Heart left ventricle (tissue), 16 donors: ENCODE measurements at places on chromosomes 16 and 17.

GRCh38 chr16:76194616-76195015, 82.6 kb upstream of the CNTNAP4 start:
- no peak overlapping the region for H3K4me3 ChIP-seq
- no peaks in the 10 kb centered on the region for H3K27me3 ChIP-seq
- no peaks in the 10 kb centered on the region for H3K4me1 ChIP-seq
- no peak overlapping the region for H3K27ac ChIP-seq
- no peaks in the 10 kb centered on the region for H3K36me3 ChIP-seq

DNA sequence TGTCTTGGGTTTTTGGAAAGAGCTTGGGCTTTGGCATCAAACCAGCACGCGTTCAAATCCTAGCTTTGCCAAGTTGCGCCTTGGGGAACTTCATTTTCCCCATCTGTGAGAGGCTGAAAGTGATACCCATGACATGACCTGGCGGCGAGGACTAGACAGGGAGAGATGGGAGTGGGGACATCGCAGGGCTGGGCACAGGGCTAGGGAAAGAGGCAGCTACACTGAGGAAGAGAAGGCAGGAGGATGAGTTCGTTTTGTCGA, 202.9 kb downstream of the IRF8 start:
- H3K27ac ChIP-seq, result no peak overlapping the region
- H3K36me3 ChIP-seq, result no peaks in the 10 kb centered on the region
- H3K27me3 ChIP-seq, result peaks cover 10% of the 10 kb centered on the region
- no peaks in the 10 kb centered on the region for H3K4me1 ChIP-seq
- no peak for DNase-seq

DNA sequence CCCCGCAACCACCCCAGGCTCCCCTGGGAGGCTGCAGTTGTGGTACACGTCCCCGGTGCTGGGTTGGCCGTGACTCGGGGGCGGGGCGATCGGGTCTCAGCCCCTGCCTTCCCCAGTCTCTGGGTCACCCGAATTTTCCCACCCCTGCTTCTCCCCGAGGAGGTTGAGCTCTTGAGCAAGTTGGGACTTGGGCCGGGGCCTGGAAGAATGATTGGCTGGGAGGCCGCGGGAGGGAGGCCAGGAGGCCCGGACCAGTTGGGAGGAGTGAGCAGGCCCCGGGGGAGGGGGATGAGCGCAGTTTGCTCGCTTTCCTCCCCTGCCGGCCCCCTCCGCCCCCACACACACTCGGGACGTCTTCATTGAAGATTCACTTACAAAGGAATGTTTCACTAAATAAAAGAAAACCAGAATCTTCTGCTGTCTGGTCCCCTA, 4.5 kb upstream of the HEXIM1 start:
- H3K36me3 ChIP-seq, result no peaks in the 10 kb centered on the region
- H3K4me3 ChIP-seq, result peak overlapping the region; percentile 61
- H3K27ac ChIP-seq, result peak overlapping the region; percentile 93
- peaks cover 39% of the 10 kb centered on the region for H3K4me1 ChIP-seq
- H3K27me3 ChIP-seq, result no peaks in the 10 kb centered on the region

GRCh38 chr17:32445074-32445415, 735 bp downstream of the PSMD11 start:
- H3K27me3 ChIP-seq, result no peaks in the 10 kb centered on the region
- H3K36me3 ChIP-seq, result peaks cover 33% of the 10 kb centered on the region
- peak overlapping the region; percentile 93 for H3K27ac ChIP-seq
- H3K4me1 ChIP-seq, result peaks cover 24% of the 10 kb centered on the region
- H3K4me3 ChIP-seq, result peak overlapping the region; percentile 89
- peak; percentile 16 for DNase-seq

DNA sequence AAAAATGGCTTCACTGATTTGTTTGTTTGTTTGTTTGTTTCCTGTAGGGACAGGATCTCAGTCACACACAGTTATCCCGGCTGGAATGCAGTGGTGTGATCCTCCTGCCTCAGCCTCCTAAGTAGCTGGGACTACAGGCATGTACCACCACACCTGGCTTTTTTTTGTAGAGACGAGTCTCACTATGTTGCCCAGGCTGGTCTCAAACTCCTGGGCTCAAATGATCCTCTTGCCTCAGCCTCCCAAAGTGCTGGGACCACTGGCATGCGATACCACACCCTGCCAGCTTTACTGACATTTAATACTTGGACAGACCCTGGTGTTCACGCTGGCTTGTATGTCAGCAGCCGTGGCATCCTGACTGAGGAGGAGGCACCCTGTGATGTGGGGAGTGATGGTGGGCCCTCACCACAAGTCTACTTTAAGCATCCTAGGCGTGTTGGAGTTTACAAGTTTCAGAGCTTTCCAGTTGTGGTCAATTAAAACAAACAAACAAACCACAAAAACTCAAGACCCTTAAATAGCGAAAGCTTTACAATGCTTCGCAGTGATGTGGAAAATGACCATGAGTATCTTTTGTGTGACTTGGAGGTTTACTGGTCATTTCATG, 5.1 kb downstream of the ABCA3 start:
- no peaks in the 10 kb centered on the region for H3K27me3 ChIP-seq
- H3K4me1 ChIP-seq, result peaks cover 5% of the 10 kb centered on the region
- H3K4me3 ChIP-seq, result no peak overlapping the region
- no peaks in the 10 kb centered on the region for H3K36me3 ChIP-seq
- H3K27ac ChIP-seq, result no peak overlapping the region

GRCh38 chr17:7431231-7431630, 2.6 kb downstream of the SPEM3 start:
- H3K27me3 ChIP-seq, result peaks cover 3% of the 10 kb centered on the region
- no peak for DNase-seq
- H3K36me3 ChIP-seq, result no peaks in the 10 kb centered on the region
- peaks cover 2% of the 10 kb centered on the region for H3K4me1 ChIP-seq
- H3K27ac ChIP-seq, result no peak overlapping the region

- no peak overlapping the region for H3K4me3 ChIP-seq
- DNase-seq, result no peak
- H3K36me3 ChIP-seq, result no peaks in the 10 kb centered on the region
- no peaks in the 10 kb centered on the region for H3K4me1 ChIP-seq
- H3K27me3 ChIP-seq, result no peaks in the 10 kb centered on the region
- peak overlapping the region; percentile 87 for H3K27ac ChIP-seq
These were observed 79.4 kb downstream of the C16orf78 start for GRCh38 chr16:49453021-49453420.

DNA sequence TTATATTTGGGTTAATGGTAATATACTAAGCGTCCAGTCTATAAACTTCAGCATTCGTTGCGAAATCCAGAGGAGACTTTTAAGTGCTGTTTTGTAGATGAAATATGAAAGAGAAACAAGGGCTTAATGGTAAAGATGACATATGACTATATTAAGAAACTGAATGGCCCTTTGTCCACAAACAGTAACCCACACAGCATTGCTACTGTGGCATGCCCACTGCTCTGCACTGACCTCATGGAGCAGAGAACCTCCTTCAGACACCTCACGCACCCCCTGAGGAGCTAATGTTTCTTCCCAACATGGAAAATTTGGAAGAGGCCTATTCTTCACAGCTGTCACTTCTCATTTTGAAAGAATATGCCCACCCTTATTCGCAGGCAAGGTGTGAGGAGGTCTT, 26.7 kb downstream of the ASPA start:
- H3K4me1 ChIP-seq, result no peaks in the 10 kb centered on the region
- no peaks in the 10 kb centered on the region for H3K36me3 ChIP-seq
- no peak overlapping the region for H3K27ac ChIP-seq
- no peaks in the 10 kb centered on the region for H3K27me3 ChIP-seq

GRCh38 chr17:82884970-82885353, 45.1 kb upstream of the ZNF750 start:
- H3K27me3 ChIP-seq, result no peaks in the 10 kb centered on the region
- no peaks in the 10 kb centered on the region for H3K36me3 ChIP-seq
- H3K27ac ChIP-seq, result peak overlapping the region; percentile 46
- no peak overlapping the region for H3K4me3 ChIP-seq
- H3K4me1 ChIP-seq, result peaks cover 44% of the 10 kb centered on the region
- DNase-seq, result peak; percentile 60

- H3K36me3 ChIP-seq, result no peaks in the 10 kb centered on the region
- no peaks in the 10 kb centered on the region for H3K27me3 ChIP-seq
- no peak for DNase-seq
- no peak overlapping the region for H3K4me3 ChIP-seq
- H3K27ac ChIP-seq, result no peak overlapping the region
These were observed 6.1 kb upstream of the LIG3 start for GRCh38 chr17:34974179-34974578.

DNA sequence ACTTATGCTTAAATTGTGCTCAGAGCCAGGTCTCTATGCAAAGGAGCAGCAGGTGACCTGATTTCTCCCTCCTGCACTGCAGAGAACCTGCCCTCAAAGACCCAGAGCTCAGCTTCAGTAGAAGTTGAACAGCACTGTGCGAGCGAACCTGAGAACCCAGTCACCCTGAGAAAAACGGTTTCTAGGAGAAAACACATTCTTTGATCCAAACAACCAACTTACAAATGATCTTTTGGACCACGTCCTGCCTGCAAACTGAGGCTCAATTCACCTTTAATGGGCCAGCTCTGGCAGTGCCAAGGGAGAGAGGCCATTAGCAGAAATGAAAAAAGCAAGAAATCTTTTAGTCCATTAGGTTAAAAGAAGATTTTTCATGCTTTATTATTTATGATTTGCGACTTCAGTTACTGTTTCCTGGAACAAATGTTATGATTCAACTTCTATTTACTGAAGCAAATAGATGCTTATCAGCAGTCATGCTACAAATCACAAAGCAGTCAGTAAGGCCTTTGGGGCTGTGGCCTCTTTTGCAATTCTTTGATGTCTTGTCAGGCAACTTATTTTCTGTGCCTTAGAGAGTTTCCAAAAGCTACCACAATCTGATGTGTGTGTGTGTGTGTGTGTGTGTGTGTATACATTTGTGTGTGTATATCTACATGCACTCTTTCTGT, 65.7 kb upstream of the LRRC37A3 start:
- DNase-seq, result no peak
- no peak overlapping the region for H3K4me3 ChIP-seq
- no peaks in the 10 kb centered on the region for H3K36me3 ChIP-seq
- H3K27me3 ChIP-seq, result no peaks in the 10 kb centered on the region

- H3K27ac ChIP-seq, result no peak overlapping the region
- no peak for DNase-seq
- H3K4me1 ChIP-seq, result no peaks in the 10 kb centered on the region
- no peaks in the 10 kb centered on the region for H3K36me3 ChIP-seq
These were observed 203.6 kb upstream of the CACNG3 start for GRCh38 chr16:24052329-24053098.

DNA sequence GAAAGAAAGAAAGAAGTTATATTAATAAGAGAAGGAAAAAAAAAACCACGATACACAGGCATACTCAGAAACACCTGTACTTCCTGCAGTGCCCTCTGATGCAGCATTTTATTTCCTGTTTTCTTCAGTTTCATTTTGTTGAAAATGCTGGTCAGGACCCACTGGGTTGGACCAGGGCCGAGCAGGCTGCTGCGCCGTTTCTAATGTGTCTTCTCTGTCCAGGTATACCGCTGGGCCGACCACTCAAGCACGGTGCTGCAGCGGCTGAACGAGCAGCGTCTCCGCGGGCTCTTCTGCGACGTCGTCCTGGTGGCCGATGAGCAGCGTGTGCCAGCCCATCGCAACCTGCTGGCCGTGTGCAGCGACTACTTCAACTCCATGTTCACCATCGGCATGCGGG, 8.3 kb downstream of the KLHL36 start:
- no peak overlapping the region for H3K4me3 ChIP-seq
- H3K27me3 ChIP-seq, result no peaks in the 10 kb centered on the region
- no peak overlapping the region for H3K27ac ChIP-seq
- no peaks in the 10 kb centered on the region for H3K4me1 ChIP-seq
- H3K36me3 ChIP-seq, result peaks cover 94% of the 10 kb centered on the region

DNA sequence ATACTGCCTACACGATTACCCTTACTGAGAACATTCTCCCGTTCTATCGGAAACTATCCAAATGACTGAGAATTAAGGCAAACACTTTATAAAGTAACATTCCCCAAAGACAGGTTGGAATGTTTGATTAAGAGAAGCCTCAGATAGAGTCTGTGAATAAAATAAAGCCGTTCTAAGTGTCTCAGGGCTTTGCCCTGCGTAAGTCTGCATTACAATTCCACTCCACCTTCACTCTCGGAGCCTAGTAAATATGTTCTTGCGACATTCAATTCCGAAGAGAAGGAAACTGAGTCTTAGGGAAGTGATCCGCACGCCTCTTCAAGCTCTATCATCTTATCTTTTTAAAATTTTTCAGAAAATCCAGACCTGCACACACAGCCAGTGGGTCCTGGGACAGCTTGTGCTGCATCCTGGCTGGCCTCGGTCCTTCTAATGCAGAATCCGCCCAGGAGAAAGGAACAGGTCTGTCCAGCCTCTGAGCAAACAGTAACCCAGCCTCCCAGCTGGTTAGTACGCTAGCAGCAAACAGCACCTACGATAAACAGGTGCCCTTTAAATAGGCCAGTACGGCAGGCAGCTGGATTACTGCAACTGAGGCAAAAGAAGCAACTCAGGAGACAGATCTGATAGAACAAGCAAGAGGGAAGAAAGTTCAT, 254.1 kb upstream of the IRX3 start:
- H3K4me1 ChIP-seq, result peaks cover 7% of the 10 kb centered on the region
- no peak overlapping the region for H3K4me3 ChIP-seq
- H3K36me3 ChIP-seq, result no peaks in the 10 kb centered on the region
- no peaks in the 10 kb centered on the region for H3K27me3 ChIP-seq
- no peak for DNase-seq
- H3K27ac ChIP-seq, result no peak overlapping the region

GRCh38 chr17:47993031-47993564, 22.2 kb downstream of the CDK5RAP3 start:
- DNase-seq, result no peak
- no peaks in the 10 kb centered on the region for H3K27me3 ChIP-seq
- no peaks in the 10 kb centered on the region for H3K4me1 ChIP-seq
- H3K36me3 ChIP-seq, result no peaks in the 10 kb centered on the region
- no peak overlapping the region for H3K4me3 ChIP-seq
- no peak overlapping the region for H3K27ac ChIP-seq

DNA sequence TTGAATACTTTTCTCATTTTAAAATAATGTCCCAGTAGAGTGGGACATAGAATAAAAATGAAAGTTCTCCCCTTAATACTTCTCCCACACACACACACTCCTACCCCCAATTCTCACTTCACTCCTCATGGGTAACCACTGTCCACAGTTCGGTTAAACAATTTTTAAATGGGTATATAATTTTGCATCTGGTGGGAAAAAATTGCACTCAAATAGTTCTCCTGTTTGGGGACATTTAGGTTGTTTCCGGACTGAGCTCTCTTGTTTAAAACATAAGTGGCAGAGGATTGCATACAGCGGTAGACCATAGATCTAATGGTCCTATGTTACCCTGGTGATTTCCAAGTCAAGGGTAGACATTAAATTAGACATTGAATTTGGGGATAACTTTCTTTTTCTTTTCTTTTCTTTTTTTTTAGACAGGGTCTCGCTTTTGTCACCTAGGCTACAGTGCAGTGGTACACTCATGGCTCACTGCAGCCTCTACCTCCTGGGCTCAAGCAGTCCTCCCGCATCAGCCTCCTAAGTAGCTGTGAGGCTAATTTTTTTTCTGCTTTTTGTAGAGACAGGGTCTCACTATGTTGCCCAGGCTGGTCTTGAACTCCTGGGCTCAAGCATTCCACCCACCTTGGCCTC, 138.3 kb downstream of the SOCS1 start:
- H3K27me3 ChIP-seq, result no peaks in the 10 kb centered on the region
- H3K4me3 ChIP-seq, result no peak overlapping the region
- no peak overlapping the region for H3K27ac ChIP-seq
- no peak for DNase-seq

GRCh38 chr17:40809721-40810421, 10.1 kb upstream of the KRT28 start:
- no peak for DNase-seq
- H3K27me3 ChIP-seq, result no peaks in the 10 kb centered on the region
- H3K4me1 ChIP-seq, result peaks cover 23% of the 10 kb centered on the region
- H3K36me3 ChIP-seq, result no peaks in the 10 kb centered on the region
- H3K4me3 ChIP-seq, result no peak overlapping the region
- no peak overlapping the region for H3K27ac ChIP-seq

- DNase-seq, result no peak
- no peaks in the 10 kb centered on the region for H3K27me3 ChIP-seq
- H3K4me1 ChIP-seq, result peaks cover 10% of the 10 kb centered on the region
- H3K27ac ChIP-seq, result no peak overlapping the region
- no peak overlapping the region for H3K4me3 ChIP-seq
These were observed 47.6 kb downstream of the GOSR1 start for GRCh38 chr17:30524847-30525246.
